ENCODE measurements at places on chromosomes 3 and 15. TPM values are rescaled to one million over a fixed set of nuclear protein-coding genes. Genes with fewer than 3 reads are reported as not detected.

GRM7 gene
- not detected for total RNA-seq

SPATA12 gene
- total RNA-seq = not detected

DAG1 gene
- 39.5 TPM for total RNA-seq

COL8A1 gene
- total RNA-seq = 248 TPM

TRH gene
- total RNA-seq = under 0.01 TPM

DNAH12 gene
- 0.28 TPM for total RNA-seq

LIPC gene
- total RNA-seq = under 0.01 TPM

P2RY1 gene
- 0.38 TPM for total RNA-seq

WWTR1 gene
- total RNA-seq = 24.0 TPM

WDR93 gene
- total RNA-seq = under 0.01 TPM

Data from regular cardiac myocyte (primary cell).